ENCODE measurements at places on chromosomes 4 and X.

- DNase-seq, result no peak
These were observed 35.3 kb upstream of the ADAMTS3 start for GRCh38 chr4:72604324-72604723.

- DNase-seq, result no peak
These were observed 1005.9 kb upstream of the ADGRL3 start for GRCh38 chr4:60194214-60194613.

- no peak for DNase-seq
These were observed 12.8 kb downstream of the ATP5ME start for GRCh38 chr4:661231-661630.

DNA sequence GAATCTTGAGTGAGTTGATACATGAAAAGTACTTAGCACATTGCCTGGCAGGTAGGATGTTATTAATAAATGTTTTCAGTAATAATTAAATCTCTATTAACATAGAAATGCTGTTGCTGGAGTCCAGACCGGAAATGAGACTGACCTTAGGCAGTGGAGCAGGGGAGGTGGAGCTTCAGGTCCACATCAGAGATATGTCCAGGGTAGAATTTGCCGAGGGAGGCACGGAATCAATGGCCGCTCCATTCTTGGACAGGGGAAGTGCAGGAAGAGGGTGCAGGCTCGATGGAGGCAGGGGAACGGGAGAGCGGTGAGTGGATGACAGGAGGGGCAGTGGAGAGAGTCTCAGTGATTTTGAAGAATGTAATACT is 107.3 kb downstream of the GATB start:
- no peak for DNase-seq

GRCh38 chr4:165872461-165873297 is at the start of gene TLL1:
Gene TLL1, plus strand, starts transcription at chr4:165873237. Its CDS starts 668 bp downstream, at chr4:165873905.
- no peak for DNase-seq

DNA sequence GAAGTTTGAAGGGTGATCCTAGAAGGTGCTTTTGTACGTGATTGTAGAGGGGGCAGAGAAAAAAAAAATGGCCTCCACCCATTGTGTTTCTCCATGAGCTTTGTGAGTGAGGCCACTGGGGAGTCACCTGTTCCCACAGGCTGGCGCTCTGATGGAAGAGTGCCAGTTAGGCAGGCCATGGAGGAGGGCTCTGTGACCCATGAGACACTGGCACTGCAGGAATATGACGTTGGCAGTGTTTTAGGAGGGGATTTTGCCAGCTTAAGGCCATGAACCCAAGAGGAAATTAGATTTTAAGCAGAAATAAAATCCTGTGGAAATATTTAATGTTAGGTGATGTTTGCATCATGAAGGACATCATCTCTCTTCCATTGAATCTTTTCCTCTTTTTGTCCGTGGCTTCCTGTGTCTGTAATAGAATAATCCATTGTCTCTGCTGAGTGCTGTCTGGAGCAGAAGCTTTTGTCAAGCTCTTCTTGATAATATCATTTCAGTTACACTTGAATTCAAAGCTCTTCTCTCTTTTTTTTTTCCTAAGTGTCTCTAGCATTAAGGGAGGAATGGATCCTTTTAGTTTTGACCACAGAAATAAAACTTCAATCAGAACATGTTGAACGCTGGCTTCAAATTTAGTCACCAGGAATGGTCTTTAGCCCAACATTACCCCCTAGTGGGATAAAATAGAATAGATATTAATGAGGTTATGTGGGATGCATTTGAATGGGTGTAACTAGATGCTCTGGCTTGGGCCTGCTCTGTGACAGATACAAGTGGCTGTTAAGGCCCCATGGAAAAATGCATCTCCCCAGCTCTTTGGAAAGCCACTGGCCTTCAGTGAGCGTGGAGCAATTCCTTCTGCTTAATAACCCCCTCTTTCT is 41.0 kb upstream of the UCP1 start:
- no peak for DNase-seq

GRCh38 chr4:121726642-121727268 is 30.0 kb upstream of the ANXA5 start:
- DNase-seq, result no peak

DNA sequence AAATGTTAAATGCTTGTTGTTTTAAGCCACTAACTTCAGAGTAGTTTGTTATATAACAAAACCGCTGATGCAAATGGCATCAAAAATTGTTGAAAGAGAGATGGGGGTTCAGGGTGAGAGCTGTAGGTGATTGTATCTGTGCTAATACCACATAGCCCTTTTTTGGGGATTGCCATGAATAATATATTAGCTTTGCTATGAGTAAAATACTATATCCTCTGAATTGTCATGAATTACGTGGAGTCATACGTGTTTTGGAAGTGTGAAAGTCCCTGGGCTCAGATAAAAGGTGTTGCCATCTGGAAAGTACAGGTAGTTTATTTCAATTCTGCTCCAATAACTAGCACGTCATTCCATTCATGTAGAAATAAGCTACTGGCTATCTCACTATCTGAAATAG is 30.6 kb downstream of the DYNLT3 start:
- no peak for DNase-seq

DNA sequence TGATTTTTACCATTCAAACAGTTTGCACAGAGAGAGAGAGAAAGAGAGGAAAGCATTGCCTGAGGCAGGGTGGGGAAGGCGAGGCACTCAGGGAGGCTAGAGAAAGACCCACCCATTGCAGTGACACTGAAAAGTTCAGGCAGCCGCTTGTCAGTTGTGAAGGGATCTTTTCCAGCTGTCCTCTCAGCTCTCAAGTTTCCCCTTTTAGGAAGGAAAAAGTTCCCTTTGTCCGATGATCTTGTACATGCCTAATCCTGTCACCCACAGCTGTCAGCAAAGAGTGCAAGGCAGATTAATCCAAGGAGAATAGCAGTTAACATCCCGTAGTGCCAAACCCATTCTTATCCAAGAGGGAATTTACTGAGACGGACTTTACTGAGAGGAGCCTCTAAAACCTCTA is 255.0 kb downstream of the MAGEB5 start:
- no peak for DNase-seq

GRCh38 chr4:3047464-3048286 is 26.7 kb downstream of the HTT-AS start:
- DNase-seq, result peak; percentile 33

GRCh38 chrX:130543603-130544325 is 142.0 kb downstream of the RBMX2 start:
- DNase-seq, result no peak

- no peak for DNase-seq
These were observed 211.5 kb downstream of the DHX15 start for GRCh38 chr4:24372881-24373280.

DNA sequence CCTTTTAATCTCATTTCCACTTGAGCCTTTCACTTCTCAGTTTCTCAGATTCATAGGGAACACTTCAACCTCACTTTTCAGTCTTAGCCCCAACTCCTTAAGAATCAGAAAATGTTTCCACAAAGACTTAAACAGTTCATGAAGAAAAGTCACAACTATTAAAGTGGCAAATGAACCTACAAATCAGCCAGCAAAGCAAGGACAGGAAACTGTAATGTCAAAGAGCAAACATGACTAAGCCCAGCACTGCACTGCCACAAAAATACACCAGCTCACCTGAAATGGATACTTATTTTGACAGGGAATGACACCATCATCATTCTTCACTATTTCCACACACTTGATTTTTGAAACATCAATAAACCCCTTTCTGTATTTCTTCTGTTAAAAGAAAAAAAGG is 41.8 kb upstream of the TXK start:
- DNase-seq, result no peak

DNA sequence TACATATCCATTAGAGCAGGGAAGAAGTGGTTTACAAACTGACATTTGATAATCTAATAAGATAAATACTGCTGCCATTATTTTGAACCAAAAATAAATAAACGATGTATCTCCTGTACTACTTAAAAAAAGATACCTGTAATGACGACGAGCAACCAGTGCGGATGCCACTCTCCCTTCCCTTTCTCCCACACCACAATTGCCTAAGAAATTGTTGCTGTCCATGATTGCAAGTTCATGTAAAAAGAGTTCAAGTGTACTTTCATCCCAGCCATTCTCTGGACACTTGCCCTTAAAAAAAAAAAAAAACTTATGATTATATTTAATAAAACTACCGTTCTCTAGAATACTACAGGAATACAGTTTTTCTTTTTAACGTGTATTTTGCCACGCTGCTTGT is 1.4 kb downstream of the SEPSECS start:
- DNase-seq, result no peak

GRCh38 chr4:141645611-141646340 is 9.4 kb downstream of the IL15 start:
- DNase-seq, result no peak

DNA sequence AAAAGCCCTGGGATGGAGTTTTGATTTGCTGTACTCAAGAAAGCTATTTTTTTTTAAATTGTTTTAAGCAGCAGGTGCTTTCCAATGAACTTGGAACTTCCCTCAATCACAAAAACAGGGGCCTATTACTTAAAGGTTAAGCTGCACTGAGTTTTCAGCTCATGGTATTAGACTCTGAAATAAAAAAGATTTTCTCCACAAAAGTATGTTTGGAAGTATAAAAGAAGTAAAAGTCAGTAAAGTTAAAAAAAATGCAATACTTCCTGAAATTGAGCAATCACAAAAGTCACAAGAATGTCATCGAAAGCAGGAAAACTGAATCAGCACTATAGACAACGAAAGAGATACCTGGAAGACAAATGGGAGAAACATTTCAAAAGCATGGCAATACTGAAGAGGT is 38.9 kb upstream of the PLAC8 start:
- no peak for DNase-seq

GRCh38 chr4:140427919-140428471 is 547 bp upstream of the CLGN start:
- DNase-seq, result no peak

- no peak for DNase-seq
These were observed 72.1 kb downstream of the COL4A5 start for GRCh38 chrX:108511721-108512120.

GRCh38 chrX:16950423-16950822 is 4.0 kb downstream of the REPS2 start:
- no peak for DNase-seq

GRCh38 chrX:24202465-24203031 is 53.0 kb downstream of the ZFX start:
- DNase-seq, result no peak

DNA sequence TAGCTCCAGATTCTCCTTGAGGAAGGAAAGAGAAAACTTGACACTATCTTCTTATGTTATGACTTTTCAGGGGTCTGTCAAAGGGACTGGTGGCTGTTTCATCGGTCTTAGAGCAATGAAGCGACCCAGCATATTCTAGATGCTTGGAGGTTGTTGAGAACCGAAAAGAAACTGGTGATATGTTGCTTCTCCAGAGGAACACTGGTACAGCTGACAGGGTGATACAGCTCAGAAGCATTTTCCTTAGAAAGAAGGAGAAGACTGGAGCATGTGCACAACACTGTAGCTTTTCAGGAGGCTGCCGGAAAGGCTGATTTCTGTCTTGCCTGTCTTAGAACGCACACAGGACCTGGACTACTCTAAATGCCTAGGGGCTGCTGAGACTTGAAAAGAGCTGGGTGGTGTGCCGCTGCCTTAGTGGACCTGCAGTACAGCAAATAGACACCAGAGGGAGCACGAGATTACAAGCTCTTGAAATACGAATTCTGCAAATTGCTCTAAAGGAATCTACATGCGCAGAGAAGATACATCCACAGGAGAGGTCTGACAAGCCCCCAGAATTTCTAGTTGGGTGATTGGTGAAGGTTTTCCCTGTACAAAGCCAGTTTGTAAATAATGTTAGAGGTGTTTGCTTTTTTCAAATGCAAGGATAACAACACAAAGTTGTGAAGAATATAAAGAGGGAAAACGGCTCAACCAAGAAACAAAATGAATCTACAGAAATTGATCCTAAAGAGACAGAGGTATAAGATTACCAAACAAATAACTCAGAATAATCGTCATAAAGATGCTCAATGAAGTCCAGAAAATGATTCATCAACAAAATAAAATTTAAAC is 223.1 kb upstream of the DMD start:
- no peak for DNase-seq

DNA sequence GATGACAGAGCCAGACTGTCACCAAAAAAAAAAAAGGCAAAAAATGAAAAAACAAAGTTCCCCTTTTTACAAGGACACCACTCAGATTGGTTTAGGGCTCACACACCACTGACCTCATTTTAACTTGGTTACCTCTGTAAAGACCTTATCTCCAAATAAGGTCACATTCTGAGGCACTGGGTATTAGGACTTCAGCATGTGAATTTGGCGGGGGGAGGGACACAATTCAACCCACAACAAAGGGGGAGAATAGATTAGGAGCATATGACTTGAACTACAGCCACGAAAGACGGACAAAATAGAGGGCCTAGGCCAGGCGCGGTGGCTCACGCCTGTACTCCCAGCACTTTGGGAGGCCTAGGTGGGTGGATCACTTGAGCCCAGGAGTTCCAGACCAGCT is 31.0 kb upstream of the ARAF start:
- DNase-seq, result no peak

- no peak for DNase-seq
These were observed 56.4 kb downstream of the RWDD4 start for GRCh38 chr4:183602557-183603027.

- DNase-seq, result no peak
These were observed 79.3 kb upstream of the CAMK2D start for GRCh38 chr4:113840861-113841260.

DNA sequence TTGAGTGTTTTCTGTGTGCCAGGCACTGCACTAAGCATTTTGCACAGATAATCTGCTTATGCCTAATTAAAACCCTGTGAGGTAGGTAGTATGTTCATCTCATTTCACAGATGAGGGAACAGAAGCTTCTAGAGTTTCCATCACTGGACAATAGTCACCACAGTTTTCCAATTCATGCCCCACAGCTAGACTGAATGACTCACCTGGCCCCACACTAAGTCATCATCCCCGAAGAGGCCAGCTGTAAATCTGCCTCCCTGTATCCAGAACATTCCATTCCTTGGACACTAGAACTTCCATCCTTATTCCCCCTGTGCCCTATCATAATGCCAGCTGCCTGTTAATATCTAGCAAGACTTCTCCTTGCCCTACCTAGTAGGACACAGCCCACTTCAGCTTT is 40.9 kb upstream of the NYX start:
- no peak for DNase-seq

- no peak for DNase-seq
These were observed 5.5 kb upstream of the ASMT start for GRCh38 chrX:1609311-1609710.

GRCh38 chr4:14177987-14178386 is 550.5 kb upstream of the BOD1L1 start:
- no peak for DNase-seq

DNA sequence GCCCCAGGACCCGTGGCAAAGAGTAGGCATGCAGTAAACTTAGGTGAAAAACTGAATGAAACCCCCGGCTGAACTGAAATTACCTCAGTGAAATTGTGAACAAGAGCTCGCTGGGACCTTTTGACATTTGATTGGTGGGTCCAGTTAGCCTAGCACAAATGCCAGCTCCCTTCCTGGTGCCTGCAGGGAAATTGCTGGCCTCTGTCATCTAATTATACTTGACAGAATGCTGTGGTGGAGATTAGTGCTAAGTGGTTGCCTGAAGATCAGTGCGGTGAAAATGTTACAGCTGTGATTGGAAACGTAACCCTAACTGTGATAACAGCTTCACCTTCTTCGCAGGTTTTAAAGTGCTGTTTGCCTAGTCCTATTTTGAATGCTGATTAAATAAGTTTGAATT is 43.0 kb downstream of the ADD1 start:
- DNase-seq, result no peak

Measured in stimulated activated CD4-positive, alpha-beta T cell treated with anti-CD3 and anti-CD28 coated beads, Interleukin-12 subunit alpha, Interleukin-12 subunit beta, amount 100 ng/mL, for 24 hours (primary cell).